Activated CD4-positive, alpha-beta memory T cell treated with anti-CD3 and anti-CD28 coated beads for 36 hours (primary cell): ENCODE measurements at places on chromosomes 7 and 10. TPM values are rescaled to one million over a fixed set of nuclear protein-coding genes. Genes with fewer than 3 reads are reported as not detected.

AUTS2 gene
- 4.7 TPM for total RNA-seq

PNLIPRP2 gene
- total RNA-seq, result not detected

RASA4B gene
- 10.2 TPM for total RNA-seq

CYP2E1 gene
- total RNA-seq, result 0.46 TPM

HOXA4 gene
- not detected for total RNA-seq

PLCE1 gene
- not detected for total RNA-seq

DNA sequence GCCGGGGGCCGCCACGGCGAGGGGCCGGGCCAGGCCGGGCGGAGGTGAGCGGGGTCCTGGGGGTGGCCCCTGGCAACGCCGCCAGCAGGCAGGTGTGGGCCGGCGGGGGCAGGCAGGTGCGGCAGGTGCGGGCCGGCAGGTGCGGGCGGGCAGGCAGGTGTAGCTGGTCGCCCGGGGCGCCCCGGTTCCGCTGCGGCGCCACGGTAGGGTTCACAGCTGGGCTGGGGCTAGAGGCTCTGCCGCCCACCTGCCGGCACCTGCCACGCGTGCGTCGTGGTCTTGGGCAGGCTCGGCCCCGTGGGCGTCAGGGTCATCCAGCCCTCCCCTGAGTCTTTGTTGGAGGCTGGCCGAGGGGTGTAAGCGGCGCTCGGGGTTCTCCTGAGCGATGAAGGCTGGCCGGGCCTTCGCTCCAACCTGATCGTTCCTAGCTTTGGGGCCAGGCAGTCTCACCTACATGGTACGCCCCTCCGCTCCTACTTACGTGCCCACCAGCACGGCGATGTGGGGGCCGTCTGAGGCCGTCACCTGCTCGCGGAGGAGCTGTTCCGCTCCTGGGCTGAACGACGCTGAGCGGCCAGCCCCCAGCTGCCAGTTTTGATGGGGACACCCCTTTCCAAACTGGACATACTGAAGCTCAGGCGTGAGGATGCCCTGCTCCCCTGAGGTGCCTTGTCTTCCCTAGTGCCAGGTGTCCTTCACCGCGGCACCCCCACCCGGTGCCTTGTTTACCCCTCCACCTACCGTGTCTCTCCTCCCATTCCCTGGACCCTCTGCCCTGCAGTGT lies 493 bp downstream of the ZMIZ2 start:
- H3K4me3 ChIP-seq, result peak overlapping the region; percentile 81
- H3K27ac ChIP-seq, result peak overlapping the region; percentile 87
- peaks cover 44% of the 10 kb centered on the region for H3K4me1 ChIP-seq
- no peaks in the 10 kb centered on the region for H3K27me3 ChIP-seq

GRCh38 chr7:51080622-51081269 lies 235.9 kb downstream of the COBL start:
- no peak overlapping the region for H3K4me3 ChIP-seq
- no peaks in the 10 kb centered on the region for H3K4me1 ChIP-seq
- DNase-seq, result no peak
- H3K36me3 ChIP-seq, result no peaks in the 10 kb centered on the region
- H3K27me3 ChIP-seq, result no peaks in the 10 kb centered on the region

DNA sequence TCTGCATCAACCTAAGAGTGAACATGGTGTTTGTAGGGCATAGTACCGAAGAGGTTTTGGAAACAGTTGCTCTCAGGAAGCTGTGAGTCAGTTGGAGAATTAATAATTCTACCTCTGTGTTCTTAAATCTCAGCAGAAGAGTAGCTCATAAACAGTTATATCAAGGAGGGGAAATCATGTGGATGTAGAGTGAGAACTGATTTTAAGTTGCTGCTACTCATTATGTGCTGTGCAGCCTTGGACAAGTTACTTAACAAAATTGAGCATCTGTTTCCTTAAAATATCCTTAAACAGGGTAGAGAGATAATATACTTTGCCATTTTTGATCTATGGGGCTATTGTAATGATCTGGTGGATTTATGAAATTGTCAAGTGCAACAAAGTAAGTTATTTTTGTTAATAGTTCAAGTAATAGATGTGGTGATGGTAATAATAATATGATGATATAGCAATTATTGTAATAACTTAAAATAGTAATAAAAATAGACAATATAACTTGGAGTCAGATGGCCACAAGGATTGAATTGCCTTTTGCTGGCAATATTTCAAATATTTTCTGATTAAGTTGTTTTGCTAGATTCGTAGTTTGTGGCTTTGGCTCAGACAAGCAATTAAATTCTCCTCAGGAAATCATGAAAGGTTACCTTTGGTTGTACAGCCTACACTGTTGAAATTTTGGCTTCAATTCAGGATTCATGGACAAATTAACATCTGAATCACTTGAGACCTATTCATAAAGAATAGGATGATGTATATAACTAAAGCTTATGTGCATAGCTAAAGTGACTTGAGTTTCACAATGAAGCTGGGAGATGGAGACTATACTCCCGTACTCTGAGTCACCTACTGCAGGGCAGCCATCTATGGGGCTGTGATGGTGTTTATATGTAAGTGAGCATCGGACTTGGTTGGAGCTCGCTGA lies 228.5 kb downstream of the CDK14 start:
- no peaks in the 10 kb centered on the region for H3K27me3 ChIP-seq
- no peak for DNase-seq
- no peak overlapping the region for H3K4me3 ChIP-seq

DNA sequence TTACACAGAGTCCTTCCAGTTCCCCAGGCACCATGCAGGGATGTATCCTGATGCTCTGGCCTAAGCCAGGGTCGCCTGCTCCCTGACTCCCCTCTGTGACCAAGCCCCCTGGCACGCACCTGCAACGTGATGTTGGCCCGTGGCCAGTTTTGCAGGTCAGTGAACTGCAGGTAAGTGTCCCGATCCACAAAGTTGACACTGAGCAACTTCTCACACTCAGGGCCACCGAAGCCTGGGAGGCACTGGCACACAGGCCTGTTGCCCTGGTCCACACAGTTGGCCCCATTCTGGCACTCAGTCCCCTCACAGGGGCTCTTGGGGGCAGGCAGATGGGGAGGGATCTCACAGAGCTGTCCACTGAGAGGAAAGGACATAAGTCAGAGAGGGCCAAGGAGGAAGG lies 174.3 kb downstream of the LCOR start:
- no peak for DNase-seq
- H3K27me3 ChIP-seq, result peaks cover 2% of the 10 kb centered on the region
- no peaks in the 10 kb centered on the region for H3K4me1 ChIP-seq

DNA sequence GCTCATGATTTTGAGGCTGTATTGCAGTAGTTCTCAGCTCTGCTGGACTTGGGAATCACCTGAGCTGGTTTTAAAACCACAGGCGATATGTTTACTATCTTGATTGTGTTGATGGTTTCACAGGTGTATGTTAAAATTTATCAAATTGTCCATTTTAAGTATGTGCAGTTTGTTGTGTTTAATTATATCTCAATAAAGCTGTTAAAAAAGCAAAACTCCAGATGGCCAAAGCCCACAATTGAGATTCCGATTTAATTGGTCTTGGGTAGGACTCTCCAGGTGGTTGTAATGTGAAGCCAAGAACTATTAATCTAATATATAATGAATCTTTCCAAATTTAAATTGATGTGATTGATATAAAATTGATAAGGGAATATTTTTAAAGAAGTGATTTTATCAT lies 48.6 kb downstream of the NRCAM start:
- no peak for DNase-seq
- peaks cover 3% of the 10 kb centered on the region for H3K27me3 ChIP-seq
- no peaks in the 10 kb centered on the region for H3K36me3 ChIP-seq
- H3K27ac ChIP-seq, result no peak overlapping the region
- no peaks in the 10 kb centered on the region for H3K4me1 ChIP-seq

- H3K4me1 ChIP-seq, result no peaks in the 10 kb centered on the region
- no peak overlapping the region for H3K4me3 ChIP-seq
- H3K36me3 ChIP-seq, result no peaks in the 10 kb centered on the region
- no peak for DNase-seq
- no peak overlapping the region for H3K27ac ChIP-seq
- H3K27me3 ChIP-seq, result no peaks in the 10 kb centered on the region
Observed at GRCh38 chr10:129023082-129023481, 444.0 kb upstream of the MGMT start.

GRCh38 chr7:43249823-43250145 lies 137.3 kb downstream of the HECW1 start:
- H3K4me1 ChIP-seq, result no peaks in the 10 kb centered on the region
- no peak overlapping the region for H3K4me3 ChIP-seq
- DNase-seq, result no peak

DNA sequence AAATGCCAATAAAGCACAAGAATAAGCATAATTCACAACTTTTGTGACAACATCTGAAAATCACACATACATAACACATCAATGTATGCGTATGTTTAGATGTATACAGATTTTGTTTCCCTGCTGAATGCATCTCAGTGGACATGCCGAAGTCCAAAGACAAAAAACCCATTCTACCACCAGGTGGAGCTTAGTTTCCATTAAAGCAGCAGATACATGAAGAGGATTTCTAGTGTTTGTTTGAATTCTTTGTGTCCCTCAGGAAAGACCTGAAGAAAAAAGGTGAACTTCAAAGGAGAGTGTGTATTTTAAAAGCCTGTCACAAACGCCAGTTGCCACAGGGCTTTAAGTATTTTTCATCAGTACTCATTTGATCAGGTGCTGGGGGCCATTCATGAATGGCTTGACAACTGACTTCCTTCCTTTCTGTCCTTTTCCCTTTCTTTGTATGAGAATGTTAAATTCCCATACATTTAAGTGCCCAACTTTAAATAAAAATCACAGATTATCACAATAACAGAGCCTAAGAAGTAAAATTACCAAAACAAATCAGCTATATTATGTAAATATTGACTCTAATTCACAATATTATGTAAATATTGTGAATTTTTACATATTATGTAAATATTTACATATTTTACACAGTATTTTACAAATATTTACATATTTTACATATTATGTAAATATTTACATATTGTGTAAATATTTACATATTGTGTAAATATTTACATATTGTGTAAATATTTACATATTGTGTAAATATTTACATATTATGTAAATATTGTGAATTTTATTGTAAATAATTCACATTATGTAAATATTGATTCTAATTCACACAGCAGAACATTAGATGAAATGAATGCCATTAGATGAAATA lies 343.0 kb downstream of the CRPPA start:
- DNase-seq, result no peak
- no peak overlapping the region for H3K4me3 ChIP-seq
- H3K27me3 ChIP-seq, result no peaks in the 10 kb centered on the region

DNA sequence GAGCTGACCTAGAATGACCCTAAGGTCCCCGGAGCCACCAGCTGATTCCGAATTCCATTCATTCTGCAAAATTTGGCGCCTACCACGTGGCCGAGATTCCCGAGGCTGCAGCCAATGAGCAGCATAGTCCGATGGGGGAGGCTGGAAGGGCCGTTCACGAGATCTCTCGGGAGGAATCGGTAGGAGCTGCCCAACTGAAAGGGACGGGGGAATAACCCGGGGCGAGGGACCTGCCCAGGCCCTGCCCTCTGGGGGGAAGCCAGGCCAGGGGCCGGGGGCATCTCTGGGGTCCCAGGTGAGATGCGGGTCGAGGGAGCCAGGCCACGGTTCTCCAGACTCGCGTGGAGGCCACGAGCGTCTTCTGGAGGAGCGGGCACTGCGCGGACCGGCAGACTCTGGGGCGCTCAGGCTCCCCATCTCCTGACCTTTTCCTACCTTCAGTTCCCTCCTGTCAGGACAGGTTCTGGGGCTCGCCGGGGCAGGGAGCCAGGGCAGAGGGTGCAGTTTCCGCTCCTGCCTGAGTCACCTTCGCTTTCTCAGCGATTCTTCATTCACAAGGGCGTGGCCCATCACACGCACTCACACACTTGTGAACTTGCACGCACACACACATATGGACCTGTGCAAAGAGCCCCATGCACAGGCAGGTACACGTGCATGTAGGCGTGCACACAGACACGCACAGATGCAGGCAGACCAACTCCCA lies 173.4 kb downstream of the RNF216 start:
- no peaks in the 10 kb centered on the region for H3K4me1 ChIP-seq
- no peaks in the 10 kb centered on the region for H3K36me3 ChIP-seq
- H3K27ac ChIP-seq, result no peak overlapping the region
- no peaks in the 10 kb centered on the region for H3K27me3 ChIP-seq
- DNase-seq, result no peak
- no peak overlapping the region for H3K4me3 ChIP-seq

GRCh38 chr10:118698421-118698820 lies 56.3 kb downstream of the CACUL1 start:
- H3K27me3 ChIP-seq, result no peaks in the 10 kb centered on the region
- H3K4me1 ChIP-seq, result peaks cover 21% of the 10 kb centered on the region
- peaks cover 23% of the 10 kb centered on the region for H3K36me3 ChIP-seq
- peak overlapping the region; percentile 33 for H3K4me3 ChIP-seq
- H3K27ac ChIP-seq, result peak overlapping the region; percentile 40

DNA sequence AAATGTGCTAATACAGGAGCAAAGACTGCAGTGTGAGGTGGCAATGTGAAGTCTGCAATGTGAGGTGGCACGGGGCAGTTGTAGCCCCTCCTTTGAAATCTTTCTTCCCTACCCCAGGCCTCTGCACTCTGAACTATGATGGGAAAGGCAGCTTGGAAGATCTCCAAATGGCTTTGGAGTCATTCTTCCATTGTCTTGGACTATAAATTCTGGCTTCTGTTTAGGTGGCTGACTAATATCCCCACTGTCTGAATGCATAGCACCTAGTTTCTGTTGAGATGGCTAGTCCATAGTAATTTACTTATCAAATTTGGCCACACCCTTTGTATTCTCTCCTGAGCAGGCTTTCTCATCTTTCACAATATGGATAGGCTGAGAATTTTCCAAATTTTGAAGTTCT lies 175.0 kb downstream of the CFTR start:
- H3K4me1 ChIP-seq, result no peaks in the 10 kb centered on the region
- H3K36me3 ChIP-seq, result no peaks in the 10 kb centered on the region
- H3K27me3 ChIP-seq, result no peaks in the 10 kb centered on the region
- DNase-seq, result no peak

GRCh38 chr7:30831227-30831626 lies 60.0 kb downstream of the MINDY4 start:
- no peaks in the 10 kb centered on the region for H3K27me3 ChIP-seq
- no peak for DNase-seq
- no peaks in the 10 kb centered on the region for H3K4me1 ChIP-seq
- H3K27ac ChIP-seq, result no peak overlapping the region
- H3K4me3 ChIP-seq, result no peak overlapping the region
